Left cardiac atrium (tissue), 4 donors: ENCODE measurements at places on chromosomes 6 and 20. TPM values are rescaled to one million over a fixed set of nuclear protein-coding genes. Genes with fewer than 3 reads are reported as not detected.

DNA sequence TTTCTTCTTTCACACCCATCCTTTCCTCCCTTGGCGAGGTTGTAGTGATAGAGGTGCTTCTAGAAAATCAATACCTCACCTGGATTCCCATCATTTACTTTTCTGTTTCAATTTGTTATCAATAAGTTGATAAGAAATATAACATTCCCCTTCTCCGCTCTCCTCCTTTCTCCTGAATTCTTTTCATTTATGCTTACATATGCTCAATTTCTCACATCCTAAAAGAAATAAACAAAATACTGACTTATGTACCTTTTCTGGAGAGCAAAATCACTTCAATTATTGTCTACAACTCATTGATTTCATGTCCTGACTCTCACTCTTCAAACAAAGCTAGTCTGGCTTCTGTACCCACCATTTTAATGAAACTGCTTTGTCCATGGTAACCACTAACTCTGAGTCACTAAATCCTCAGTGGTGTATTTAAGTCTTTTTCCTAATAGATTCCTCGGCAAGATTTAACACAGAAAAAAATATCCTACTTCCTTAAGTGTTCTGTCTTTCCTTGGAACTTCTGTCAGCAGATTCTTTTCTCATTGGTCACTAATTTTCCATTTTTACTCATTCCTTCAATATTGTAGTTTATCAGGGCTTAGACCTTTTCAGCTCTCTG lies 289.6 kb downstream of the RFPL4B start:
- no peak for DNase-seq

DNA sequence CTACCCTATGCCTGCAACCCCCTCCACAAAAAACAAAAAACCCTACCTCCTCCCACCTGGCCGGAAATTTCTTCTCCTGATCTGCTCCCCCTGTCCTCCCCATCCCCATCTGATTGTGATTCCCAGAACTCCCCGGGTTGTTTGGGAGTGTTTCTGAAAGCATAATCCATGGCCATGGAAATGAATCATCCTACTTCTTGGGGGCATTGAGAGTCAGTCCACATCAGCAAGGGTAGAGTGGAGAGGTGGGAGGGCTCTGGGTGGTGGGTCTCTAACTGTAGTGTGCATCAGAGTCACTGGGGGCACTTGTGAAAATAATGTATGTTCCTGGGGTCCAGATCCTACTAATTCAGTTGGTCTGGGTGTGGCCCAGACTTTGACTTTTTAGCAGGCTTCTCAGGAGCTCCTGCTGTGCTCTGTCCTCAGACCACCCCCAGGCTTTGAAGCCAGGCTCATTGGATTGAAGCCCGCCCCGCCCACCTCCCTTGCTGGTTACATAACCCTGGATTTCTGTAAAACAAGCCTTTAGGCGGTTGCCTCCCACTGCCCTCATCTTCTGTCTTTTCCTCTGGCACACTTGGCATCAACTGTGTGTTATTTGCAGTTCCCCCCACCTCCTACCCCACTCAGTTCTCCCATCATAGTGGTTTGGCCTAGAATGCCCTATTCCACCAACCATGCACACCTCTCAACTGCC lies 10.5 kb downstream of the PIGT start:
- no peak for DNase-seq

DNA sequence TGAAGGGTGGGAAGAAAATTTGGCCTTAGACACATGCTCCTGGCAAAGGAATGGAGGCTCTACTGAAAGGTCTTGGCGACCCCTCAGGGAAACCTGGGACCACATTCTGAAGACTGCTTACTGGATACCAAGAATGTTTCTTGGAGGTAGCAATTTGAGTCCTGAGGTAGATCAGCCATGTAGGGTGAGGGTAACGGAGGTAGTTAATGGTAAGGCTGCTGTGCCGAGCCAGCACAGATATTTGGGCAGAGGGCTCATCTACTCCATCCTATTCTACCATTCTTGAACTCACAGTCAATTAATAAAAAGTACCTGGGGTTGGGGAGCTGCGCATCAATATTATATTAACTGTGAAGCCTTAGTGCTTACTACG lies 401 bp upstream of the PHF3 start:
- DNase-seq = no peak

GRCh38 chr20:49403911-49404310 lies 78.6 kb downstream of the KCNB1 start:
- DNase-seq = no peak

- DNase-seq = no peak
These were observed 12.8 kb upstream of the VSTM2L start for GRCh38 chr20:37890108-37890507.

DNA sequence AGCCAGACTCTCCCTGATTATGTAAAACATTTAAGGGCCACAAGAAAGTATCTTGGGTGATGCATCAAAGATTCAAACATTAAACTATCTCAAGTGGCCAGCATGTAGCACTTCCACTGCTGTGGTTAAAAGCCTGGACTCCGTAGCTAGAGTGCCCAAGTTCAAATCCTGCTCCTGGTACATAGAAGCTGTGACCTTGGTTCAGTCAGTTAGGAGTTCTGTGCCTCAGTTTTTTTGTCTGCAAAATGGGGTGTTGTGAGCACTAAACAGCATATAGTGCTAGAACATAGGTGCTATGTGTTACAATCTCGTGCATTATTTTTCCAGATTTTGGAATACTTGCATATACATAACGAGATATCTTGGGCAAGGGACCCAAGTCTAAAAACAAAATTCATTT lies 68.7 kb downstream of the PSMG4 start:
- DNase-seq = no peak

DNA sequence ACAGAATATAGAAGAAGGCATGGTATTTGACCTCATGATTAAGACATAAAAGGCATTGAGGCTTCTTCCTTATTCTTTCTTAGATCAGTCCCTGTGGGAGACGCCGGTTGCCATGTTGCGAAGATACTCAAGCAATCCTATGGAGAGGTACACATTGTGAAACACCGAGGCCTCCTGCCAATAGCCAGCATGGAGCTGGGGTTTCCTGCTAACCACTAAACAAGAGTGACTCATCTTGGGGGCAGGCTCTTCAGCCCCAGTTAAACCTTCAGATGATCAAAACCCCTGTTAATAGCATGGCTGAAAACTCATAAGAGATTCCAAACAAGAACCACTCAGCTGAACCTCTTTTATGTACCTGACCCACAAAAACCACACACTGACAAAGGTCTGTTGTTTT lies 478.8 kb downstream of the CD83 start:
- DNase-seq = peak; percentile 48

DNA sequence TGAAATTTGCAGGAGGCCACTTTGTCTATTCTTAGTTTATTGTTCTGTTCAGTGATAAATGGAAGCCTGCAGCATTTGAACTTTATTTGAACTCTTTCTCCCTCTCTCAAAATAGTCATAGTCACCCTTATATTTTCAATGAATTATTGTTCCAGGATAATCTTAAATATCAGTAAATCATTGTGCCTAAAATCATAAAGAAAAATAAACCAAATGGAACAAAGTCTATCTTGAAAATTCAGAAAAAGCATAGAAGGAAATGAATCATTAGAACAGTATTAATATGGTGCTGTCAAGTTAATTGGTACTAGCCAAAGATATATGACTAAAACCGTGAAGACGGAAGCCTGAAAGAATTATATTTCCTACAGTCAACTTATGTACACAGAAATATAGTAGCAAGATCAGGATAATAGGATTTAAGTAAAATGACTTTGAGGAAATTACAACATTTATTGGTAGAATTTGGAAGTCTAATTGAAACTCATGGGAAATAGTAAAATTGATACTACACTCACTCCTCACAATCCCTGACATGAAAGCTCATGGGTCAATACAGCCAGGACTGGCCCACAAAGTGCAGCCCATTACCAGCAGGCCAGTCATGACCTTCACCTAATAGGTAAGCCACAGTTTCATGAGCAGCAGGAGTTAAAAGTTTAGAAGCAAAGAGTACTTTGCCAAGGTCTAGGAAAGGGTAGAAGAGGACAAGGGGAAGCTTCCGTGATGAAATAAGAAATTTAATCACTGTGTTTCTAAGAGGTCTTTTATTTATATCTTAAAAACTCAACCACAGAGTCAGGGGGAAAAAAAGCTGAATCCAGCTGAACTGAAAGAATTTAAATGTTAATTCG lies 119.9 kb upstream of the ENPP5 start:
- DNase-seq = no peak

DNA sequence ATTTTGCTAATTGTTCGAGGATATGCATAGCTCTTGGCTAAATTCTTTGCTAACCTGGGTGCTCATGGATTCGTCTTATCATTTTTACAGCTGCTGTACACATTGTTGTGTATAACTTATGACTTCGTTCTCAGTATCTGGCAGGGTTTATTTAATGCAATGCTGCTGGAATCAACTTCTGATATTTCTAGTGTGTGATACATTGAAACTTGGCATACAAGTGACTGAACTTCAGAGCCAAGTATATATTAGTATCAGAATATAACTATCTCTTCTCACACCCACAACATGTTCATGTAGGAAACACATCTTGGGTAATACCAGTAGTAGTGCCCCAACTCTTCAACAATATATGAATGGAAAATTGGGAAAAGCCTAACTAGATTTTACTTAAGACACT lies 764.2 kb downstream of the TENT5A start:
- no peak for DNase-seq

DNA sequence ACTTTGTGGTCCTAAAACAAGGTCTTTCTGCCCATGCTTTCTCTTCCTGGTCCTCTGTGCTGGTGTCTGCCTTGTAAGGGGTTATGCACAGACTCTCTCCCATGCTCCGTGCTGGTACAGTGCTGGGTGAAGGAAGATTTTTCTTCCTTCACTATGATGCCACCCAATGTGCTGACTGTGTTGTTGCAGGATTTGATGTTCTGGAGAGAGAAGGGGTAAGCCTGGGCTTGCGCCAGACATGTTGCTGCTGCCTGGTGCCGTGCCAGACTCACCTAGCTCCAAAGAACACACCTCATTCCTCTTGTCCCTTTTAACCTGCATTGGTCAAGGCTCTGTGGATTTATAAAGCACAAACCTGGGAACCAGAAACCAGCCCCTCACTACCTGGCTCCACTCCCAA lies 28.4 kb upstream of the ARMH2 start:
- no peak for DNase-seq

DNA sequence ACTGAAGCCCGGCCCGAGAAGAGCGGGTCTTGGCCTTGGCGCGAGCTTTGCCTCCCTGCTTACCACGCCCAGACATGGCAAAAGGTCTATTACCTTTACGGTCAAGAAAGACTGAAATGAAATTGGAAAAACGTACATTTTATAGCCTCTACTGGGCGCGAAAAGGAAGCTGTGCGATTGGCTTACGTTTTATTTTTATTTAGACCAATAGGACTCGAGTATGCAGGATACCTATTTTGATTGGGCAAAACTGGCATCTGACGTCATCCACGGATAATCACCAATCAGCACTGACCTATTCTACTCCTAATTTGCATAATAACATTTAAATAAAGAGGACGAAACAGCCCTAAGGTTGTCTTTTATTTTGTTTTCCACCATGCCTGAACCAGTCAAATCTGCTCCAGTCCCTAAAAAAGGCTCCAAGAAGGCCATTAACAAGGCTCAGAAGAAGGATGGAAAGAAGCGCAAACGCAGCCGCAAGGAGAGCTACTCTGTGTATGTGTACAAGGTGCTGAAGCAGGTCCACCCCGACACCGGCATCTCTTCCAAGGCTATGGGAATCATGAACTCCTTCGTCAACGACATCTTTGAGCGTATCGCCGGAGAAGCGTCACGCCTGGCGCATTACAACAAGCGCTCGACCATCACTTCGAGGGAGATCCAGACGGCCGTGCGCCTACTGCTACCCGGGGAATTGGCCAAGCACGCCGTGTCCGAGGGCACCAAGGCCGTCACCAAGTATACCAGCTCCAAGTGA lies 97.4 kb downstream of the OR2B2 start:
- peak; percentile 65 for DNase-seq

- DNase-seq = no peak
These were observed 14.6 kb upstream of the MEI4 start for GRCh38 chr6:77638129-77638830.

Gene MEP1A
- total RNA-seq = not detected

Gene SPATS1
- not detected for total RNA-seq

Gene PPP1R14C
- 114 TPM for total RNA-seq

Gene MRPL14
- total RNA-seq = 41.2 TPM

Gene CAPN11
- total RNA-seq = 0.97 TPM

Gene BANF2
- total RNA-seq = not detected

Gene SRMS
- total RNA-seq = not detected

Gene ERMARD
- 11.3 TPM for total RNA-seq

Gene CPNE1
- total RNA-seq = 69.1 TPM
